Activated T-helper 1 cell treated with Interleukin-2 at 50 U/mL for 16 hours (primary cell): ENCODE measurements at places on chromosomes 2 and 18.

- DNase-seq: no peak
Observed at GRCh38 chr2:120486946-120487345, 141.0 kb downstream of the INHBB start.

- DNase-seq: no peak
Observed at GRCh38 chr18:57445488-57446319, 10.5 kb downstream of the ONECUT2 start.

DNA sequence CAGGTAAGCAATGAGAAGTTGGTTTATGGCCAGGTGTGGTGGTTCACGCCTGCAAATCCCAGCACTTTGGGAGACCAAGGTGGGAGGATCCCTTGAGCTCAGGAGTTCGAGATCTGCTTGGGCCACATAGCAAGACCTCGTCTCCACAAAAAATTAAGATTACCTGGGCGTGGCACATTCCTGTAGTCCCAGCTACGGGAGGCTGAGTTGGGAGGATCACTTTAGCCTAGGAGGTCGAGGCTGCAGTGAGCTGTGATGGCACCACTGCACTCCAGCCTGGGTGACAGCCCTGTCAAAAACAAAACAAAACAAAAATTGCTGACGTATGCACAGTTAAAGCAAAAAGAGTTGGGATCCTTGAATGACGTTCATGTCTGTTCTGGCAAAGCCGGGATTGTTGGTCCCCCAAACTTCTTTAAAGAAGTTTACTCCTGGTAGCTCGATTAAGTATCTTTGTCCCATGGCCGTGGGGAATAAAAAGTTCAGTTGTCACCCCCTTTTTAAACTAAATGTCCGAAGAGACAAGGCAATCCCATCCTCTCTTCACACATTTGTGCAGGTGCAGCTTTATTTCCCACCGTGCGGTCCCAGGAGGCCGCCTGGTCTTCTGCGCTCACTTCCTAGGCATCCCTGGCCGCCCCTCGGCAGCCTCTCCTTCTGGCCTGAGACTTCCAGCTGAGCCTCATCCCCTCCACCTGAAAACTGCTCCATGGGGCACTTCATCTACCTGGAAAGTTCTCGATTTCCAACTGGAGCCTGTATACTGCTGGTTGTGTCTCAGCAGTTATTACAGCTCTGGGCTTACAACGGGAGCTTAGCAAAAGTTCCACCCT lies 762 bp upstream of the SPOPL start:
- DNase-seq: no peak

GRCh38 chr2:178844269-178844668 lies 37.0 kb upstream of the TTN start:
- no peak for DNase-seq

- DNase-seq: no peak
Observed at GRCh38 chr2:156447761-156448160, 11.6 kb downstream of the GPD2 start.

DNA sequence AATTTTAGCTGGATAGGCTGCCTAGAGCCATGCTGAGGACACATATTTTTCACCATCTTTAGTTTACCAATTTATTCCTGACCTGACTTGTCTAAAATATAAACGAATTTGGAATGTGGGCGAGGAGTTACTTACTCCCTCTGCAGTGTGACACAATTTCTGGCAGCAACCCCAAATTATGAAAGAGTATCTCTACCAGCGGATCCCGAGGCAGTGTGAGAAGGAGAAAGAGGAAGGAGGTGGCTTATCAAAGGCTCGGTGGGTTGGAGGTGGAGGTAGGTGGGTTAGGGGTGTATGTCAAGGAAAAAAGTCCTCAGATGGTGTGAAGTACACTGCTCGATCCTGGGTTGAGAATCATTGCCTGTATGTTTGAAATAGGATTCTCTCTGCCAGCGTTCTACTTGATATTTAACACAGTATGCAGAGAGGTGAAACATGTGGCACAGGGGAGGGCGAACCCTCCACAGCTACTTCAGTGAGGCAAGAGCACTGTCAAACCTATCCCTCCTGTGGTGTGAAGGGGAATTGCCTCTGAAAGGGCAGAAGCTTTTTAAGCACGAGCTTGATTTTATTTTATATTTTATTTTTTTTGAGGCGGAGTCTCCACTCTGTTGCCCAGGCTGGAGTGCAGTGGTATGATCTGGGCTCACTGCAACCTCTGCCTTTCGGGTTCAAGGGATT lies 76.0 kb downstream of the RFTN2 start:
- DNase-seq: no peak

DNA sequence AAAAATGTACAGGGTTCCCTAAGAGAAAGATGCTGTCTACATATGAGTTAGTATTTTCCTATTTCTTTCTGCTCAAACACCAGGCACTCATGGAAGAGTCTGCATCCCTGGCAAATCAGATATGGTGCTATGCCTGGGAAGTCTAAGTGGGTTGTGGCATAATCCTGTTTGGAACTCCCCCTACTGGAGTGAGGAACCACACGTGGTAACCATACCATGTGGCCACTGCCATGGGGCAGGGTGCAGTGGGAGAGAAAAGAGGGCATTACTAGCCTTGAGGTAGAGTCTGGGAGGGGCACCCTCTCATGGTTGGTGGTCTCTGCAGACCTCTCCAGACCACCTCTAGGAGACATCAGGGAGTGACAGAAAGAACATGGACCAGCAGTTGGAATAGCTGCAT lies 257.9 kb upstream of the ATP5MC3 start:
- DNase-seq: no peak

DNA sequence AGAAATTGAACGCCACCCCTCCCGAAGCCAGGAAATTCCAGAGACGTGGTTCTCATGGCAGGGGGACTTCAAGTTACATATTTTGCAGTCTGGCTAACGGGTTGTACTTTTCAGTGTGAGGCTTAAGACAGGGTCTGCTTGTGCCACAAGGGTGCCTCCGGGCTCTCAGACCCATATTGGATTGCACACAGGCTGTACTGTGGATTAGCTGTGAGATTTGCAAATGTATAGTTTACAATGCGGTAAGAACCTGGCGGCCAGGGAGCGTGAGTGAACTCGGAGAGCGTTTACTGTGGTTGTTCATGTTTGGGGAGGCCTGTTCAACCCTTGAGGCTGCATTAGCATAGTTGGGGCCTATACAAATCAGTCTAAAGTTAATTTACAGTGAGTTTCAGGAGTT lies 143.9 kb upstream of the SIX2 start:
- no peak for DNase-seq

- no peak for DNase-seq
Observed at GRCh38 chr18:72613534-72613930, 69.4 kb upstream of the CBLN2 start.

- DNase-seq: no peak
Observed at GRCh38 chr2:216315802-216316603, 56.3 kb downstream of the MARCHF4 start.
